Right ventricle myocardium inferior (tissue), 1 donor: ENCODE measurements at places on chromosomes 5 and 9.

GRCh38 chr5:177035976-177036375, 13.5 kb downstream of the ZNF346 start:
- DNase-seq, result no peak

DNA sequence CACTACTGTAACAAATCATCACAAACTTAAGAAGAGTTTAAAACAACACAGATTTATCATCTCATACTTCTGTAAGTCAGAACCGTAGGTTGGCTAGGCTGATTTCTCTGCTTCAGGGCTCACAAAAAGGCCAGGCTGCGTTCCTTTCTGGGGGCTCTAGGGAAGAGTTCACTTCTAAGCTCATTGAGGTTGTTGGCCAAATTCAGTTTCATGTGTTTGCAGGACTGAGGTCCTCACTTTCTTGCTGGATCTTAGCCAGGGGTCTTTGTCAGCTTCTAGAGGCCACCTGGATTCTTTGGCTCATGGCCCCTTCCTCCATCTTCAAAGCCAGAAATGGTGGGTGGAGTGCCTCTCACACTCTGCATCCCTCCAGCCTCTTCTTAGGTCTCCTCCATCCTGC, 76.0 kb downstream of the ACTBL2 start:
- DNase-seq, result no peak

DNA sequence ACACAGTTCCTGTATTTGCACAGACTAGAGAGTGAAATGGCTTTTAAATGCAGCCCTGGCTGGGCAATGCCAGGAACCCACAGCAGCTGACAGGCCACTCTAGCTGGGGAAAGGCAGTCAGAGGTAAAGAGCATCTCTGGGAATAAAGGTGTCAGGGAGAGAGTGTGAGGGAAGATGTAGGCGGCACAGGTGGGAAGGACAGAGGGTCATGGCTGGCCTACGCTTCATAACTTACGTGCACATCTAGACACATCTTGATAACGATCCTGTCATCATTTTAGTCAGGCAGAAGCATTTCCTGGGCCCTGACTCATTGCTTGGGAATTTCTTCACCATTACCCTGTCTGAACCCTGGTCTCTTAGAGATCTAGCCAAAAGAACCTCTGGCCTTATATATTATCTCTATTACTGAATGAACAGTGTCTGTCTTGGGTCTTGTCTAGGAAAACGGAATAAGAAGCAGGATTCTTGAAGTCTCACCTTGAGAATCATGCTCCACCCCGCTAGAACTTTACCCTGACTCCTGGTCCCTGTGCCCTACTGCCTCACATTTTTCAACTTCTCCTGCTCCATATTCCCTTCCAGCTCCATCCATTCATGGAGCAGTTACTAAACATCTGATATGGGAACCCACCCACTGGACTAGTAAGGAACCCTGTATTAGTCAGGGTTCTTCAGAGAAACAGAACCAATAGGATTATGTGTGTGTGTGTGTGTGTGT, 106.4 kb upstream of the ELL2 start:
- no peak for DNase-seq

- peak; percentile 78 for DNase-seq
Measured at GRCh38 chr9:20683351-20684034, 566 bp upstream of the FOCAD start.

- no peak for DNase-seq
Measured at GRCh38 chr9:37840560-37841194, 40.1 kb downstream of the DCAF10 start.

DNA sequence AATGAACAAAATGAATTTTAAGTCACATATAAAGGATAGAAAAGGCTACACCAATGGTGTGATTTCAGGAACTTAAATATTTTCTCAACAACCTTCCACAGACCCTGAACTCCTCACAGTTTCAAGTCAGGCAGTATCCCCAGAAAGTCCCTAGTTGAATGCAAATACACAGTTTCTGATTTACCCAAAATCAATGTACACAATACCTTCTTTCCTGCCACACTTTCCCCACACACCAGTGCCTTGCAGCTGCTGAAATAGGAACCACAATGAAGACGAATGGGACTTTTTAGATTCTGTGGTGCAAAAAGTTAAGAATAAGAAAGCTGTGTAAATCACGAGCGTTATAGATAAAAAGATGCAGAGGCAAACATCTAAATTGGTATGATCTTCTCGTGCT, 552.4 kb upstream of the MEF2C start:
- no peak for DNase-seq

DNA sequence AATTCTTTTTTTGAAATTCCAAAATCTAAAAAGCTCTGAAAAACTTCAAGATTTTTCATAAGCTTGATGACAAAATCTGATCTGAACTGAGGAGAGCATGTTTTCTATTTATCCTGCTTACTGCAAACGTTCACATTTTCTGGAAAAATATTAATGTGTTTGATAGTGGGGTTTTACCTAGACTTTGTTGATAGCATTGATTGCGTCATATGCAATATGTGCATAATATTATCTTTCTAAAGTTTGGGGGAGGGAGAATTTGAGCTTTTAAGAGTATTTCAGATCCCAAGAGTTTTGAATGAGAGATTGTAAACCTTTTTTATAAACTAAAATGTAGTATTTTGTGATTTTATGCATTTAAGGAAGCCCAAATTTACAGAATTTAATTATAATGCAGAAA, 62.8 kb upstream of the CDH6 start:
- DNase-seq, result no peak

GRCh38 chr5:154829589-154830218, 20.7 kb downstream of the FAXDC2 start:
- DNase-seq, result no peak

GRCh38 chr5:83590966-83591365, 119.4 kb downstream of the VCAN start:
- DNase-seq, result no peak

GRCh38 chr5:59137846-59138245, 555.0 kb downstream of the RAB3C start:
- DNase-seq, result no peak

GRCh38 chr5:14440582-14441431, 140.8 kb upstream of the OTULINL start:
- peak; percentile 79 for DNase-seq

DNA sequence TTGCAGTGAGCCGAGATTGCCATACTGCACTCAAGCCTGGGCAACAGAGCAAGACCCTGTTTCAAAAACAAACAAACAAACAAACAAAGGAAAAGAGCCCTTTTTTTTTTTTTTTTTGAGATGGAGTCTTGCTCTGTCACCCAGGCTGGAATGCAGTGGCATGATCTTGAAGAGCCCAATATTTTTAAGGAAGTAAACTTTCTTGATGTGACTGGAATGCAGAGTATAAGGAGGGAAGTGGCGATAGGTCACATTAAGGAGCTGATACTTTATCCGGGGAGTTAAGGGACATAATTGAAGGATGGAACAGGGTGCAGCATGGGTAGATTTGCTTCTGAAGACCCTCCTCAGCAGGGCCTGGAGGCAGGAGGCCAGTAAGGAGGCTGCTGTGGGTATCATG, 13.0 kb downstream of the NAIF1 start:
- DNase-seq, result no peak

DNA sequence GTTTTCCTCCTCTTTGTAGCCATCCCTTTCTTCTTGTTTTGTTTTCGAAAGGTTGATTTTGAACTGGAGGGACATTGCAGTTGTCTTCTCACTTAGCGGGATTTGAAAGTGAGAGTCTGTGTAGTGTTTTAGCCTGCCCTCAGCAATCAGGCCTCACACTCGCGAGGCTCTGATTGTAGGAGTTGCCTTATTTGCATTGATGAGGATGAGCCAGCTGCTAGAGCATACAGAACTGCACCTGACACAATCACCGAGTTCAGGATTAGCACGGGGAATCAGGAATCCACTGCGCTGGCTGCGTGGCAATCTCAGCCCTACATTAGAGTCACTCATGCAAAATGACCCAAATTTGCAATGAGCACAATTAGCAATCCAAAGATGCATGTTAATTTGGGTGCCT, 122.5 kb upstream of the TMEM161B start:
- DNase-seq, result no peak

- DNase-seq, result no peak
Measured at GRCh38 chr9:99050292-99050911, 54.5 kb upstream of the TGFBR1 start.

DNA sequence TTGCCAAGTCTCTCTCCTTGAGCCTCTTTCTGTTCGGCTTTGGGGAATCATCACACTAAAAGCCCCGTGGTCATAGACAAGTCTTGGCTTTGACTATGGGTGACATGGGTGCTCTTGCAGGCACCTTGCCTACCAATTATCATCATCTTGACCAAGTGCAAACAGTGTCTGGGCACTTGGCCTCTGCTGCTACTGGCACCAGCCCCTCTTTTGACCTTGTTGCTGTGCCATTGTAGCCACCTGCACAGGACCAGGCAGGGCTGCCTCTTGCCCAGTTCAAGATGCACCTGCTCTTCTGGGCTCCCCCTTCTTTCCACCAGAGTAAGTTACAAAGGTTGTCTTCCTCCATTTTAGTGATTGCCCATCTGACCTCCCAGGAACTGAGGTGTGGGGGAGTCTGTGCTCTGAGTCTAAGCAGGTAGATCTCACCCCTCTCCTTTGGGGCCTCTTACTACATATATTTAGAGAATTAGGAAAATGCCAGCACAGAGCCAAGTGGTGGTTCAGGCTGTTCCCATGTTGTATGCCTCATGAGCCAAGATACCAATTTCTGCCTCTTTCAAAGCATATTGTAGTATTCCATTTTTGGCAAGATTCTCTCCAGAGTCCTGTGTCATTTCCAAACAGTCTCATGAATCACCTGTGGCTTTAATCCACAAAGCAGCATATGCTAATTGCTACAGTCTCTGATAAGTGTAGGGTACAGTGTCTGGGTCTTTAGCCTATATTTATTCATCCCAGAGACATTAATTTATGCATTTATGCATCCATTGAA, 142.9 kb upstream of the DAP start:
- no peak for DNase-seq

DNA sequence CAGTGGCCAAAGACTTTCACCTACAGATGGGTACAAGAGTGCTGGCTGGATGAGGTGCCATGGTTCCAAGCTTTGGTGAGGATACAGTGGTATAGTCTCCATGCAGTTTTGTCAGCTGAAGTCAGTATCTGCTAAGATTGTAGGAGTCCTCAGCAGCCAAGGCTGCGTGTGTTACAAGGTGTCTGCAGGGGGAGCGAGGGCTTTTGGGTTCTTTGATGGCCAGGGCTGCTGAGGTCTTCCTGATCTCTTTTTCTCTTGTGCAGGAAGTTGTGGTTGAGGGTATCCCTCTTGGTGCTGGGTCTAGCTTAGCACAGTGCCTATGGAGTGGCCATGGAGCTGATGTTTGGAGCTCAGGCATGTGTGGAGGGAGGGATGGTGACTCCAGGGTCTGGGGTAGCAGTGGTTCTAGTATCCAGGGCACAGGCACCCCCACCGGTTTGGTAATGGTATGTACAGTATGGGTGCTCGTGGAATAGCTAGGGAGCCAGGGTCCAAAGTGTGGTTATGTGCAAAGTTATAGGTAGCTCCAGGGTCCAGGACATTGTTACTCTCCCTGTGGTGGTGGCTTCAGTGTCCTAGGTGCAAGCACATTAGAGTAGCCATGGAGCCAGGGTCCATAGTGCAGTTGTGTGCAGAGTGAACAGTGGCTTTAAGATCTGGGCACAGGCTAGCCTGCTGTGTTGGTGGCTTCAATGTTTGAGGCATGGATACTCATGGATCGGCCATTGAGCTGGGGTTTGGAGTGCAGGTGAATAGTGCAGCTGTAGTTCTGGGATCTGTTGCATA, 36.7 kb downstream of the CNTLN start:
- no peak for DNase-seq

DNA sequence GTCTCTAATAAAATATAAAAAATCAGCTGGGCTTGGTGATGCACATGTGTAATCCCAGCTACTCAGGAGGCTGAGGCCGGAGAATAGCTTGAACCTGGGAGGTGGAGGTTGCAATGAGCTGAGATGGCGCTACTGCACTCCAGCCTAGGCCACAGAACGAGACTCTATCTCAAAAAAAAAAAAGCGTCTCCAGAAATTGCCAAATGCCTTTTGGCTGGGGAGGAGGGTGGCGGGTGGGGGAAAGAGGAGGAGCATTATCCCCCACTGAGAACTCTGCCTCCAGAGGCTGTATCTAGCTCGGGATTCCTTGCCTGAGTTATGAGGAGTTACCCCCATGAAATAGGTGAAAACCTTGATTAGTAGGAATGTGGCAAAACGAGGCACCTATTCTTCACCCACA, 4.8 kb downstream of the ROPN1L start:
- DNase-seq, result no peak

DNA sequence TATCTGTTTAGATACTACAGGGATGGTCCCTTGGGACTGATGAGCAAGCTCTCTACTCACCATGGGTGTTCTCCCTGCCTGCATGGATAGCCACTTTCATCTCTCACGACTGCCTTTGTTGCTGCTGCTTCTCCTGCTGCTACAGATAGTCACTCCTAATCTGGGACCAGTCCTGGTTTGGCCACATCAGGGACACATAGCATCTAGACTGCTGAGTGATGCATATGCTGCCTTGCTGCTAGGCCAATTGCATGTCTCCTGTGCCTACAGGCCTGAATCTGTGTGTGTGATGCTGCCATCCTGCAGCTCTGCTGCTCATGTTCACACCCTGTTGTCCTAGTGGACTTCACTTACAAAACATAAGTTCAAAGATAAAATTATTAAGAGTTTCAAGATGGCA, 297.1 kb downstream of the HCN1 start:
- DNase-seq, result no peak

DNA sequence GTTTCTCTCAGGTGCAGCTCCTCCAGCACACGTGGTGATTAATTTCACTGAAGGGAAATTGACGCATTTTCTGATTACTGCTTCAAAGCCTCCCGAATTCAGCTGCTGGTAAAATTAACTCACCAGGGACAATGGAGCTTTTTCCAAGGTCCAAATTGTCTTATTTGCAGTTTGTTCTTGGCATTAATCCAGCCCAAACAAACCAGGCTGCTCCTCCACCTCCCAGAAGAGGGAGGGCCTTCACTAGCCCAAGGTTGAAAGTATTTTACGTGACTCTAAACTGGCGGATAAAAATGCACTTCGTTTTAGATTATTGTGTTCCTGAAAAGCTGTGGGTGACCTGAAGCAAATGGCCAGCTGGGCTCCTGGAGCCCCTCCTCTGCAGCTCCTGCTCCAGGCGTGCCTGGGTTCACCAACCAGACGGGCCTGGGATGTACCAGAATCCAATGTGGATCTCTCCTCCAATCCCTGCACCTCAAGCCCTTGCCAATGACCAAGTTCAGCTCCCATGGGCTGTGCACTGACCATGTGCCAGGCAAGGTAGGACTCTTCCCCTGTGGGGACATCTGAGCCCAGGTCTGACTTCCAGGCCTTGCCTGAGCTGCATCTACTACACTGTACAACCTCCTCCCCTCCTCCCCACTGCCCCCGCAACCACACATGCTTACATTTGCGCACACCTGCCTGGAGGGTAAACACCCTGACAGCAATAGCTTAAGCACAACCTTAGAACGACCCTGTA, 193.4 kb downstream of the CDK5RAP2 start:
- no peak for DNase-seq

GRCh38 chr5:135205632-135206349, 171.8 kb upstream of the PITX1 start:
- no peak for DNase-seq

- DNase-seq, result no peak
Measured at GRCh38 chr9:14159440-14160216, 154.3 kb downstream of the NFIB start.

GRCh38 chr9:86115886-86116285, 16.5 kb upstream of the GOLM1 start:
- DNase-seq, result no peak
